ENCODE measurements at places on chromosomes 3 and 15. TPM values are rescaled to one million over a fixed set of nuclear protein-coding genes. Genes with fewer than 3 reads are reported as not detected.

- no peaks in the 10 kb centered on the region for H3K27me3 ChIP-seq
- DNase-seq: no peak
- H3K4me1 ChIP-seq: no peaks in the 10 kb centered on the region
- H3K4me3 ChIP-seq: no peak overlapping the region
- H3K27ac ChIP-seq: no peak overlapping the region
These were observed 183.5 kb downstream of the TJP1 start for GRCh38 chr15:29638781-29639180.

- no peaks in the 10 kb centered on the region for H3K36me3 ChIP-seq
- no peak overlapping the region for H3K4me3 ChIP-seq
- no peak overlapping the region for H3K27ac ChIP-seq
- no peak for DNase-seq
These were observed 15.1 kb downstream of the PLSCR5 start for GRCh38 chr3:146589899-146590508.

- H3K4me1 ChIP-seq: no peaks in the 10 kb centered on the region
- no peaks in the 10 kb centered on the region for H3K36me3 ChIP-seq
- no peak for DNase-seq
- H3K27me3 ChIP-seq: no peaks in the 10 kb centered on the region
These were observed 42.3 kb upstream of the GALNT15 start for GRCh38 chr3:16132190-16132589.

GRCh38 chr3:52721002-52721729 is 15.3 kb downstream of the SPCS1 start:
- H3K27me3 ChIP-seq: no peaks in the 10 kb centered on the region
- peaks cover 28% of the 10 kb centered on the region for H3K4me1 ChIP-seq
- no peak for DNase-seq
- H3K36me3 ChIP-seq: no peaks in the 10 kb centered on the region
- no peak overlapping the region for H3K4me3 ChIP-seq

DNA sequence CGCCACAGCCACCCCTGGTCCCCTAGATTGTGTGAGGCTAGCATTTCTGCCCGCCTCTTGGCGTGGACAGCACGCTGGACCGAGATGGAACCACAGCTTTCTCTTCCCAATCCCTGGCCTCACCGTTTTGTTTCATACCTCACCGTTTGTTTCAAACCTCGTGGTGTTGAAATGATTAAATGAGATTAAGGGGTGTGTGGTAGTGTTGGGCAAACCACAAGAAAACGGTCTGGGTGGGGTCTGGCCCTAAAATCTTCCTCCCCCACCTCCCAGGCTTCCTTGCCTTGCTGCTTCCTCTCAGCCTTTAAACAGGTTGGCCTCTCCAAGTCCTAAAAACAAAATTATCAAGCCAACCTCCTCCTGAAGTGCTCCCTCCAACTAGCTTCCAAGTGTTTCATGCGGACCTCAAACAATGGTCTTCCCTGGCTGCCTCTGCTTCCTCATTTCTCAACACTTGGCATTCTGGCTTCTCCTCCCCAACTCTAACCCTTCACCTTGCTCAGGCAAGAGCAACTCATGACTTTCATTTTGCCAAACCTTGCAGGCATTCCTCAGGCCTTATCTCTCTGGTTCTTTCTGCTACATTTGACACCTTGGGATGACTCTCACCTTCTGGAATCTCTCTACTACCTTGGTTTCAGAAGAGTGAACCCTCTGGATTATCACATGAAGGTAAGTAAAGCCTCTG is 1.4 kb upstream of the ATP13A3 start:
- peaks cover 25% of the 10 kb centered on the region for H3K4me1 ChIP-seq
- no peaks in the 10 kb centered on the region for H3K27me3 ChIP-seq
- peak; percentile 8 for DNase-seq
- H3K36me3 ChIP-seq: no peaks in the 10 kb centered on the region

DNA sequence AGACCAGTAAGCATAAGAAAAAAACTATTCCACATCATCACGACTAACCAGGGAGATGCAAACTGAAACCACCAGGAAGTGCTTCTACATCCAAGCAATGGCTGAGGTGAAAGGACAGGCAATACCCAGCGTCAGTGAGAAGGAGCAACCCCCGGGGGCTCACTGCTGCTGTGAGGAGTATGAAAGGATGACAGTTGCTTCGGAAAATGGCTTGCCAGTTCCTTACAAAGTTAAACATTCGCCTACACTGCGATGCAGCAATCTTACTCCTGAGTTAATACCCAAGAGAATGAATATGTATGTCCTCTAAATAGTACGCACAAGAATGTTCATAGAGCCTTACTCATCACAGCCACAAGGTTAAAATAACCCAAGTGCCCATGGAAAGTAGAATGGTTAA is 13.3 kb upstream of the PLXNA1 start:
- DNase-seq: no peak
- H3K27me3 ChIP-seq: no peaks in the 10 kb centered on the region
- H3K4me1 ChIP-seq: no peaks in the 10 kb centered on the region
- H3K27ac ChIP-seq: no peak overlapping the region
- H3K36me3 ChIP-seq: no peaks in the 10 kb centered on the region

DNA sequence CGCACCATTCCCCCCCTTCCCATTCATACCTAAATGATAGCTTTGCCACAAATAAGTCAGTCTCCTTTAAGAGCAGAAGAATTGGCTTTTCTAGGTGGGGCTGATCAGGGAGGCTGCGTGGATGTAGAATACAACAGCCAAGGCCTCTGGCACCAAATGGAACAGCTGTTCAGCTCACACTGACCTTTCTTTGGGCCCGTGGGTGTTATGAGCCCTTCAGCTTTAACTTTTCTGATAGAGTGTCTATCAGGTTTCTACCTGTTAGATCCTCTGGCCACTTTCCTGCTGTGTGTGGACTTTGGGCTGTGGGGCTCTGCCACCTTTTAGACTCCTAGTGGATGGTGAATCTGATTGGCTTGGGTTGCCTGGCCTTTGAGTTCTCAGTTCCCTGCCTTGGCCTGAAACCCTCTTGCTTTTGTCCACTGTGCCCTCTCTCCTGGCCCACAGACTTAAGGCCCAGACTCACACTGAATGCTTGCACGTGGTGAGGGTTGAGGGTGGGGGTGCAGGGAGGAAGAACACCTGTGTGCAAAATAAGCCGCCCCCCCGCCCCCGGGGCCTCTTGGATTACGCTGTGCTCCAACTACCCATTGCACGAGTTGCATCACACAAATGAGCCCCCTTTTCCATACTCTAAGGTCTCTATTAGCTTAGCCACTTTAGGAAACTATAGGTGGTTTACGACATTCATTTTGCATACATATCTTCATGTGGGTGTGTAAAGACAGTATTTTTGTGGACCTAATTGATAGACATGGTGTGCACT is 1.3 kb upstream of the RFX7 start:
- no peaks in the 10 kb centered on the region for H3K27me3 ChIP-seq
- H3K4me3 ChIP-seq: peak overlapping the region; percentile 90
- H3K4me1 ChIP-seq: peaks cover 11% of the 10 kb centered on the region
- no peaks in the 10 kb centered on the region for H3K36me3 ChIP-seq
- peak overlapping the region; percentile 65 for H3K27ac ChIP-seq
- peak; percentile 18 for DNase-seq

DNA sequence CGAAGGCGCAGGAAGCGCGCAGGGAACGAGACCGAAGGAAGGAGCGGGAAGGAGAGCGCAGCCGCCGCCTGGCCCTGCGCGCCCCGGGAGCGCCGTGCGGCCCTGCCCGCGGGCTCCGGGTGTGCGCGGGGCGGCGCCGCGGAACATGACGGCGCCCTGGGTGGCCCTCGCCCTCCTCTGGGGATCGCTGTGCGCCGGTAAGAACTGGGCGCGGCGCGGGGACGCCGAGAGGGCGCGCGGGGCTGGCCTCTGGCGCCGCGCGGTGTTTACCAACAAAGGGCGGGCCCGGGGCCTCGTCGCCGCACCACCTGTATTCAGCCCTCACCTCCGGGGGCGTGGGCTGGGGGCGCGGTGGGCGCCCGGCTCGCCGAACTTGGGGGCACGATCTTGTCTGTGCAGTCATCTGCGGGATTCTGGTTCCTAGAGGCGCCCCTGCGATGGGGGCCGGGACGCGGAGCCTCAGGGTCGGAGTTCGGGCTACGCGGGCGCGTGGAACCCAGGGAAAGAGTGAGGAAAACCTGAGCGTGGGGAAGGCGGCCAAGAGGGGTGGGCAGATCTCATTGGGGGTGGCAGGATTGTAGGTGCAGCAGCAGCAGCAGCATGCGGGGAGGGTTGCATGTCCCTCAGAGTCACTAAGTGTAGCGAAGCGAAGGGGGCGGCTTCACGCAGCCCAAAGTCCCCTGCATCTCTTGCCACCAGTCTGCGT is 641 bp downstream of the ACVR2B start:
- DNase-seq: no peak
- peak overlapping the region; percentile 60 for H3K27ac ChIP-seq
- H3K27me3 ChIP-seq: no peaks in the 10 kb centered on the region
- no peaks in the 10 kb centered on the region for H3K36me3 ChIP-seq
- peak overlapping the region; percentile 74 for H3K4me3 ChIP-seq

- H3K36me3 ChIP-seq: no peaks in the 10 kb centered on the region
- H3K4me1 ChIP-seq: no peaks in the 10 kb centered on the region
- H3K27ac ChIP-seq: no peak overlapping the region
- no peak overlapping the region for H3K4me3 ChIP-seq
- no peak for DNase-seq
- no peaks in the 10 kb centered on the region for H3K27me3 ChIP-seq
These were observed 40.3 kb downstream of the UACA start for GRCh38 chr15:70723122-70723422.

- no peak overlapping the region for H3K4me3 ChIP-seq
- no peaks in the 10 kb centered on the region for H3K4me1 ChIP-seq
- no peak overlapping the region for H3K27ac ChIP-seq
- DNase-seq: no peak
- H3K27me3 ChIP-seq: no peaks in the 10 kb centered on the region
These were observed 292.8 kb downstream of the TBL1XR1 start for GRCh38 chr3:176904506-176904905.

DNA sequence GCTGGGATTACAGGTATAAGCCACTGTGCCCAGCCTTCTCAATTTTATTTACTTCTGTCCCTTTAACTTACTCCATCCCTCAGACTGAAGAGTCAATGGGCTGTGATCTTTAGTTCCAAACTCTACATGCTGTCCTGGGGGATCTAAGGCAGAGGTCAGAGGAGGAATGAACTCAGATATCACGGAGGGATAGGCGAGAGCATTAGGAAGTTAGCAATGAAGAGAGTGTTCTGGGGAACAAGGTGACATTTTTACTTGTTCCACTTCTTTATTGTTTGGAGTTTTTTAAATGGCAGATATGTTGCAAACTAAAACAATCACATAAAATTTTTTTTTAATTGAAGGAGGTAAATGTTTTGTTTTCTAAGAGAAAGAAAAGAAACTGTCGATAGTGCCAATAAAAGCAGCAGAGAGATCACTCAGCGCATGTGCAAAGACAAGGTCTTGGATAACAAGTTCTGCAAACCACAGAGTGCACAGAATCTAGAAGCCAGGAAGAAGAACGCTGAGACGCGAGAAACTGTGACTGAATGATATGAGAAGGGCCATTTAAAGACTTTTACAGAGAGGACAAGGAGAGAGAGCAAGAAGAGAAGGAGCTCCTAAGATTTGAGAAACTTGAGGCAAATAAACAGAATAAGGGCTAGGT is 10.8 kb upstream of the CA12 start:
- no peak overlapping the region for H3K4me3 ChIP-seq
- H3K36me3 ChIP-seq: no peaks in the 10 kb centered on the region
- DNase-seq: no peak
- H3K27ac ChIP-seq: no peak overlapping the region
- H3K4me1 ChIP-seq: peaks cover 3% of the 10 kb centered on the region
- H3K27me3 ChIP-seq: no peaks in the 10 kb centered on the region

DNA sequence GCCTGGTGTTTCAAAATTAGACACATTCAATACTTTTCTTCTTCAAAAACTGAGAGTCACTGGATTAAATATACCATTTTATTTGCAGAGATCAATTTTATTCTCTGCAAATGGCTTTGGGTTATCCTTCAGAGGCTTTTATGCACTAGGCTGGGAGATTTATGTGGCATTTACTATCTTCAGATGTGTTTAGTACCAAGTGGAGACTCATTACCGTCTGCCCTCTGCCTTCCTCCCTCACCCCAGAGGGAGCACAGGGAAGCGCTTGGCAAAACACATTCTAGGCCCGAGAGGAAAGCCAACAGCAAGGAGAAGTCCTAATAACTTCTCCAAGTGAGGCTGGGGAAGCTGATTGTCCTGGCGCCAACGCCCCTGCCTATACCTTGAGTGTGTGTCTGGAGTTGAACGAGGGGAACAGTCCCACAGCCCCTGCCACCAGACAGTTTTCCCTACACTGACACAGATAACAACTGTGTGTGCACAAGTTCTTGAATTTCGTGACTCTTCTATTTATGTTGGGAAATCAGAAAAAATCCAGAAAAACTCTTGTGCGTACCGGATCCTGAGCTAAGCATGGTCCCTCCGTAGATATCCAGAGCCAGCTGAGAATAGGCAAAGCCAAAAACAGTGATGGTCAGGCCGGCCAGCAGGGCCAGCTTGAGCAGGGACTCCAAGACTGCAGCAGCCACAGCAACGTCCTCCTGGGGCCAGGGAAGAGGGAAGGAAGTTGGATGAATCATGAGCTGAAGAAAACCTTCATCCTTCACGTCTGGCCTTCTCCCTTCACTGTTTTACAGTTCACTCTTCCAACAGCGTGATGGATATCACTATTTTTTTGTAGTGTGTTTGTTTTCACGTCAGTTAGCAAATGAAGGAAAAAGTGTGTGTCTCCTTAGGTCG is 26.6 kb downstream of the RFT1 start:
- H3K4me1 ChIP-seq: no peaks in the 10 kb centered on the region
- DNase-seq: no peak
- no peak overlapping the region for H3K27ac ChIP-seq
- H3K36me3 ChIP-seq: peaks cover 5% of the 10 kb centered on the region
- H3K27me3 ChIP-seq: no peaks in the 10 kb centered on the region

DNA sequence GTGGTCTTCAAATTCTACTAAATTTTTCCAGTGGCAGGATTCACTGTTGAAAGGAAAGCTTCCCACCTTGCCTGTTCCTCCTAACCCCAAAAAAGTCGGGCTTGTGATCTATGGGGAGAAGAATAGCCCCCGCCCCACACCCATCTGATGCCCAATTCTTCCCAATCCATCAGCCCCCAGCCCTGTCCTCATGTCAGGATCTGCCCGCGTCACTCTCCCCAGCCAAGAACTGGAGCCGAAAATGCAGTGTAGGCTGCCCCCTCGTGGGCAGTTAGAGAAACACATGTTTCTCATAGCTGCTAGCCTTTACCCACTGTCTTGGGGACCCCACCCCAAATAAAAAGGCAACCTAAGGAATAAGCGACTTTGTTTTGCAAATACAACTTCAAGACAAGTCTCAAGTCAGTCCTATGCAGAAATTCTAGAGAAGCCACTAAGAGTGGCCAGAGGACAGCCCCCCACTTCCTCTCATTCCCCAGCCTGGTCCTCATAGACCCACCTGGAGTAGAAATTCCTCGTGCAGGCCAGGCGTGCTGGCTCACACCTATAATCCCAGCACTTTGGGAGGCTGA is 13.0 kb upstream of the CSK start:
- no peak overlapping the region for H3K4me3 ChIP-seq
- H3K27ac ChIP-seq: no peak overlapping the region
- DNase-seq: peak; percentile 49
- H3K27me3 ChIP-seq: no peaks in the 10 kb centered on the region
- H3K4me1 ChIP-seq: peaks cover 7% of the 10 kb centered on the region

GRCh38 chr3:174331095-174331800 is 527.9 kb upstream of the NAALADL2 start:
- H3K36me3 ChIP-seq: no peaks in the 10 kb centered on the region
- H3K27ac ChIP-seq: no peak overlapping the region
- H3K4me3 ChIP-seq: no peak overlapping the region
- H3K27me3 ChIP-seq: no peaks in the 10 kb centered on the region

- no peak for DNase-seq
- H3K27ac ChIP-seq: no peak overlapping the region
- no peaks in the 10 kb centered on the region for H3K27me3 ChIP-seq
- H3K36me3 ChIP-seq: no peaks in the 10 kb centered on the region
- H3K4me3 ChIP-seq: peak overlapping the region; percentile 85
These were observed 1.1 kb downstream of the EAF2 start for GRCh38 chr3:121836064-121836463.

DUOXA1 gene
- total RNA-seq: not detected

CRTAP gene
- 36.7 TPM for total RNA-seq

DZIP1L gene
- total RNA-seq: not detected

AMT gene
- 10.7 TPM for total RNA-seq

HYAL1 gene
- total RNA-seq: 0.51 TPM

KBTBD13 gene
- total RNA-seq: not detected

Data from naive thymus-derived CD4-positive, alpha-beta T cell (primary cell).